Hematopoietic multipotent progenitor cell treated with erythropoietin and hydrocortisone succinate and interleukin-3 and kit ligand, for 4 days (in vitro differentiated cells): ENCODE measurements at places on chromosomes 2 and 18.

DNA sequence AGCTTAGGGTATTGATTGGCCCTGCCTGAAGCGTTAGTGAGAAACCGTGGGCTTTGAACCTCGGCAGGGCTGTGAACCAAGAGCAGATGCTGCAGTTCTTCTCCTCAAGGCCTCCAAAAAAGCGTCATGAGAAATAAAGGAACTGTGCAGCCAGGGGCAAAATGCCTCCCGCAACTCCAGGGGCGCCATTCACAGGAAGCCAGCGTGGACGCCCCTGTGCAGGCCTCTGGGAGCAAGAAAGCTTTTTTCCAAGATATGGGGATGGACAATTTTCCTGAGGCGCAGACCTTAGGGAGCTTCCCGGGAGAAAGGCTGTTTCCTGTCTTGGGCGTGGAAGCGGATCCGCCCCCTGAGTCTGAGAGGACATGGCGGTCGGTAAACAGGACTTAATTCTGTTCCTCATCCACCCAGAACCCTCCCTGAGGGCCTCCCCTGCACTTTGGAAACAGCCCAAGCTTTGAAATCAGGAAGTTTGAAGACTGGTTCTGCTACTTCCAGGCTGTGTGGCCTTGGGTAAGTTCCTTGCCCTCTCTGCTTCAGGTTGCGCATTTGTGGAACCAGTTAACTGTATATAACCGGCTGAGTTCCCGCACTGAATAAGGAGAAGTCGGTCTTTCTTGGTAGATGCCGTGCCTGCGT is 29.6 kb upstream of the CABLES1 start:
- DNase-seq, result no peak

DNA sequence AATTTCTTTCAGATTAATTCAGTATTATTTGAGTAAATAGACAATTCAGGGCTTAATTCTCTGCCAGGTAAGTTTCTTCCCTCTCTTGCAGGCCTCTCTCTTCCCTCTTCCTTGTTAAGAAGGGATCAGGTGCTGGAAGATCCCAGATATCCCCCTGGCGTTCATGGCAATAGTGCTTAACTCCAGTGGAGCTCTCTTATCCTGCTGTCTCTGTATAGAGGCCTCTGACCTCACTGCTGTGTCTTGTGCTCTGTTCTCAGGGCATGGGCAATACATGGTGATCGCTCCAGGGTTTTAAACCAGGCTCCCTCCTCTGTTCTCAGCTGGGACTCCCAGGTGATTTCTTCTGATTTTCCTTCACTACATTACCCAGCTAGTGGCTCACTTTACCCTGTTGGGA is 226.8 kb downstream of the MC4R start:
- DNase-seq, result no peak

DNA sequence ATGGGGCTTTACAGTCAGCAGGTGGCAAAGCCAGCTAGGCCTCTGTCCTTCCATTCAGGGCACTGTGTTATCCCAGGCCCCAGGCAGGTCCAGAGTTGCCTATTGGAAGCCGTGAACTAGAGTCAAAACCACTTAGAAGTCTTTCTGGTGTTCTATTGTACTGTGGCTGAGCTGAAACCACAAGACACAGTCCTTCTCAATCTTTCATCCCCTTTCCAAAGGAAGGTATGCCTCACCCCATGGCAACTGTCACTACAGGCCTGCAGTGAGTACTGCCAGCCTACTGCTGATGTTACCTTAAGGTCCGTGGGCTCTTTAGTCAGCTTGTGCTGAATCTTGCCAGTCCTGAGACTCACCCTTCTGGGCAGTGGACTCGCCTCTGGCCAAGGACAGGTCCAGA is 181.6 kb downstream of the GULP1 start:
- DNase-seq, result no peak

GRCh38 chr18:13206301-13206700 is 12.3 kb upstream of the LDLRAD4 start:
- DNase-seq, result no peak

- no peak for DNase-seq
These were observed 215.4 kb downstream of the AGAP1 start for GRCh38 chr2:235709124-235709813.

GRCh38 chr2:25649786-25650185 is 23.6 kb downstream of the DTNB start:
- DNase-seq, result no peak

GRCh38 chr2:17166506-17166905 is 351.7 kb downstream of the RAD51AP2 start:
- DNase-seq, result no peak

DNA sequence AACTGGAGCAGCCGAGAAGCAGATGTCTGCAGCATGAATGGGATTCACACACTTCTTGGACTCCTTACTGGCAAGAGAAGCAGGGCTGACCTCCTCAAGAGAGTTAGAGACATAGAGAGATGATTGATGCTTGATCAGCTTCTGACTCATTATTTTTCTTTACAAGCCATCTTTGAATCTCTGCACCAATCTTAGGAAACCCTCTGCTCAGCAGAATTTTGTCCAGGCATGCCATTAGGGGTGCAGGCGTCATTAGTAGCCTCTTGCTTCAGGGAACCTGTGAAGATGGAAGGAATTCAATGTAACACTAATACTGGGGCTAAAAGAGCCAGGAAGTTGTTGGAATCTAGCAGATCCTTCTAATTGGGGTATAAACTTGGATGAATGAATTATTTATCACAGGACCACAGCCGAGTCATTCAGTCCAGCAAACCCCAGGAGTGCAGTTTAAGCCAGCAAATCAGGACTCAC is 151.8 kb downstream of the MGAT5 start:
- no peak for DNase-seq

DNA sequence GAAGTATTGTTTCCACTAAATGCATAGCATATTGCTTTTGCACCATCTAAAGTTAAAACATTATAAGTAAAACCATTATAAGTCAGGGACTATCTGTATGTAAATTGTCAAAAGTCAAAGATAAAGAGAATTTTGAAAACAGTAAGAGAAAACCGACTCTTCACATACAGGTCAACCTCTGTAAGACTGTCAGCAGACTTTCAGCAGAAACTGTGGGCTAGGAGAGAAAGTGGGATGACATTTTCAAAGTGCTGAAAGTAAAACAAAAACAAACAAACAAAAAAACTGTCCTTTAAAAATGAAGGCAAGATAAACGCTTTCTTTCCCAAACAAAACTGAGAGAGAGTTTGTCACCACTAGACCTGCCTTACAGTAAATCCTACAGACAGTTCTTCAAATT is 122.9 kb upstream of the ID2 start:
- DNase-seq, result no peak

- DNase-seq, result peak; percentile 22
These were observed 209.4 kb upstream of the SP5 start for GRCh38 chr2:170505631-170506275.

- no peak for DNase-seq
These were observed 12.2 kb upstream of the ACKR3 start for GRCh38 chr2:236557306-236558030.

- no peak for DNase-seq
These were observed 285.4 kb downstream of the ZNF516 start for GRCh38 chr18:76209597-76209996.

GRCh38 chr2:20421988-20422370 is 24.9 kb upstream of the RHOB start:
- DNase-seq, result no peak

GRCh38 chr18:79434607-79435401 is 39.1 kb downstream of the NFATC1 start:
- no peak for DNase-seq

DNA sequence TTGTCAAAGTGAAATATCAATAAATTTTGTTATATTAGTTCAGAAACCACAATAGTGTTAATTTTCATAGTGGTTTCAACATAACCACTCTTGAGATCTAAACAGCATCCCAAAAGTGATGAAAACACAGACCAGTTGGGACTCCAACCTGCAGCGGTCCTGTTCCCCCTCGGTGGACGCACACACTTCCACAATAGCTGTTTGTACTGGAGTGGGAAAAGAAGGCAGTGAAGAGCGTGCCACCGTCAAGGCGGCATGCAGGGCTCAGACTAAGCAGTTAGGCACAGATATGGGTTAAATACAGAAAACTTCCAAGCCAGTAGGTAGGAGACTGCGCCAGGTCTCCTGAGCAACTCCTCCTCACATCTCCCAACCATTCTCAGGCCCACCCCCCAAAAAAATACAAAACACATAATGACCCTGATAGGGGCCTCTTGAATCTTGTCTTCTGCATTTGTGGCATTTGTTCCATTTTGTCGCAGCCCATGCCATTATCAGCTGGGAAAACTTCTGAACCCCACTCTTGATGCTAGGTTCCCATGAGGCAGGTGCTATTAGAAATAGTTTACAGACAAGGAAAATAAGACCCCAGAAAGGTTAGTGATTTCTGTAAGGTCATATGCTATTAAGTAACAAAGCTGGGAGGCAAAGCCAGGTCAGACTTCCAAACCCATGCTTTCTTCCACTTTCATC is 57.7 kb downstream of the GORASP2 start:
- DNase-seq, result no peak

DNA sequence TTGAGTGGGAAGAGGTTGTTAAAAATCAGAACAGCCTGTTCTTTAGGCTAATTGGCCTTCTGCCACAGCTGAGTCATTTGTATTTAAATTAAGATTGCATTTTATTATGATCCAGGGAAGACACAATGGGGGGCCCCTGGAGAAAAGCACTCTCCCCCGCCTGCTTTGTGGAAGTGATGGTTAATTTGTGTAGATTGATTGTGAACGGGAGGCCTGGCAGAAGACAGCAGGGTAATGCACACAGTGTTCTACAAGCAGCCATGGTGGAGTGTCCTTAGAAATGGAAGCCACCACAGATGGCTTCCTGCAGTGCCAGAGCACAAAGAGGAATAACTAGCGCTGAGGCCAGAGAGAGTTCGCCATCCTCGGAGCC is 19.6 kb downstream of the RAMP1 start:
- DNase-seq, result no peak

GRCh38 chr2:170163411-170164065 is 14.4 kb upstream of the MYO3B start:
- no peak for DNase-seq

GRCh38 chr2:40158781-40159180 is 293.1 kb downstream of the SLC8A1 start:
- no peak for DNase-seq

GRCh38 chr18:46080156-46080555 is 8.1 kb upstream of the PSTPIP2 start:
- no peak for DNase-seq

- no peak for DNase-seq
These were observed 8.8 kb downstream of the VIL1 start for GRCh38 chr2:218427741-218428140.

DNA sequence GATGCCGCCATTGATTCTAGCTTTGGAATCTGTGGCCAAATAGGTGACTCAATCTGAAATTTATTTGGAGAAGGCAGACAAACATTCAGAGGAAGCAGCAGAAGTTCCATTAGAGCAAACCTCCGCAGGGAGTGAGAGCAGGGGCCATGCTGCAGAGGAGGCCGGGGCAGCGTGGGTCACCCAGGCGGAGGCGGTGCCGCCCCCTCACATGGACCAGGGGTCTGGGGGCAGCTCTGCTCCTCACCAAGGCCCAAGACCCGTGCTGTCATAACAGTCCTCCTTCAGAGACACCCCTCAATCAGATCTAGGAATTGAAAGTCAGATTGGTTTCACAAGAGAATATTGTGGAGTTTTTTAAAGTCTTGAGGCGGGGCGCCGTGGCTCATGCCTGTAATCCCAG is 92.4 kb downstream of the GBX2 start:
- DNase-seq, result no peak

DNA sequence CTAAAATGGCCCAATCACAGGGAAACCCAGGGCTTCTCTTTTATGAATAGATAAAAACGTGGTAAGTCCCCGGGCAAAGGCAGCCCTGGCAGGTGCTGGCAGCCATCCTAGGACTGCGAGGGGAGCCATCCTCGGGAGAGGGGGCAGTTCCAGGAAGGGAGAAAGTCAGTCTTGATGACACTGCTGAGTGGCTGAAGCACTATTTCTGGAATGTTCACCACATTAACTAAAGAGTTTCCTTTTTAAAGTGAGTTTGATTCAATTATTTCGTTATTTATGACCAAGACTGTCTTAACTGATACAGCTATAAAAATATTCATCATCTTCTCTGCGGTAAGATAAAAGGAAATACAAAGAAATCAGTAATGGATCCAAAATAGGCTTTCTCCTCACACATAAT is 20.4 kb downstream of the TTR start:
- DNase-seq, result no peak

GRCh38 chr18:75219745-75220375 is 9.3 kb downstream of the TSHZ1 start:
- DNase-seq, result peak; percentile 31

- peak; percentile 84 for DNase-seq
These were observed 133.4 kb downstream of the INSIG2 start for GRCh38 chr2:118221536-118222272.

GRCh38 chr2:187982668-187983067 is 309.0 kb upstream of the GULP1 start:
- DNase-seq, result peak; percentile 77

GRCh38 chr2:219167997-219168396 is 1.8 kb downstream of the SLC23A3 start:
- no peak for DNase-seq

- no peak for DNase-seq
These were observed 106.1 kb downstream of the ICA1L start for GRCh38 chr2:202765436-202765835.

- DNase-seq, result no peak
These were observed 532.1 kb downstream of the RNF144A start for GRCh38 chr2:7449298-7449697.

- no peak for DNase-seq
These were observed 13.2 kb downstream of the GALR1 start for GRCh38 chr18:77262643-77263465.

- peak; percentile 23 for DNase-seq
These were observed 133.3 kb downstream of the LCLAT1 start for GRCh38 chr2:30580391-30580790.

DNA sequence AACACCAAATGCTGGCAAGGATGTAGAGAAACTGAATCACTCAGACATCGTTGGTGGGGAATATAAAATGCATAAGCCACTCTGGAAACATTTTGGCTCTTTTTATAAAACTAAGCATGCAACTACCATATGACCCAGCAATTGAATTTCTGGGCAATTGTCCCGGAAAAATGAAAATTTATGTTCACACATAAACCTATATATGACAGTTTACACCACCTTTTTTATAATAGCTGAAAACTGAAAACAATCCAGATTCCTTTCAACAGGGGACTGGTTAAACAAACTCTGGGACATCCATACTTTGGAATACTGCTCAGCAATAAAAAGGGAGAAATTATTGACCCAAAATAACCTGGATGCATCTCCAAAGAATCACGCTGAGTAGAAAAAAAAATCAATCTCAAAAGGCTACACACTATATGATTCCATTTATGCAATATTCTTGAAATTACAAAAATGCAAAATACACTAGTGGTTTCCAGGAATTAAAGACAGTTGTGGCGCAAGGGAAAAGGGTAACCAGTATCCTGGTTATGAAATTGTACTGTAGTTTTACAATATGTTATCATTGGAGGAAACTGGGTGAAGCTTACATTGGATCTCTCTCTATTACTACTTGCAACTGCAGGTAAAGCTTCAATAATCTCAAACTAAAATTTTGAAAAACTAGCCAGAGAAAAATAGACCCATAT is 130.2 kb upstream of the PID1 start:
- peak; percentile 4 for DNase-seq
